SHP77 (cell line): ENCODE measurements at places on chromosomes 2 and 18.

GRCh38 chr2:183060571-183061231, 17.8 kb upstream of the DUSP19 start:
- no peak for DNase-seq

DNA sequence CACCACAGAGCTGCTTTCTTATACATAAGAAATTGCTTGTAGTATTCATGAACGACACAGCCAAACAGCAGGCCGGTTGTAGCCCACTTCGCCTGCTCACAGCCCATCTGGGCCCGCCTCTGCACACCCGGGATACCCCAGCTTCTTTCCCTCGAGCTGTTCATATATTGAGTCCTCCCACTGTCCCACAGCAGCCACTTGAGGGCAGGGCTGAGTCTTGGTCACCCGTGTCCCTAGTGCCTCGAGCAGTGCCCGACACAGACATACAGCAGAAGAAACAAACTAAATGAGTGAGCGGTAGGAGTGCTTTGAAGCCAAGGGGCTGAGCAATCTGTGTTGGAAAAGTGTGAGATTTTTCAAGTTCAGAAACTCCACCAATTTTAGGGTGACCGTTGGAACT, 251.4 kb downstream of the KLHL29 start:
- no peak for DNase-seq

GRCh38 chr2:7745369-7745768, 828.2 kb downstream of the RNF144A start:
- DNase-seq: no peak

GRCh38 chr2:56175779-56176178, 8.0 kb upstream of the CCDC85A start:
- no peak for DNase-seq

- no peak for DNase-seq
Observed at GRCh38 chr2:106537791-106538191, 50.6 kb downstream of the CD8B2 start.

- no peak for DNase-seq
Observed at GRCh38 chr2:54941248-54941984, 108.8 kb downstream of the RTN4 start.

DNA sequence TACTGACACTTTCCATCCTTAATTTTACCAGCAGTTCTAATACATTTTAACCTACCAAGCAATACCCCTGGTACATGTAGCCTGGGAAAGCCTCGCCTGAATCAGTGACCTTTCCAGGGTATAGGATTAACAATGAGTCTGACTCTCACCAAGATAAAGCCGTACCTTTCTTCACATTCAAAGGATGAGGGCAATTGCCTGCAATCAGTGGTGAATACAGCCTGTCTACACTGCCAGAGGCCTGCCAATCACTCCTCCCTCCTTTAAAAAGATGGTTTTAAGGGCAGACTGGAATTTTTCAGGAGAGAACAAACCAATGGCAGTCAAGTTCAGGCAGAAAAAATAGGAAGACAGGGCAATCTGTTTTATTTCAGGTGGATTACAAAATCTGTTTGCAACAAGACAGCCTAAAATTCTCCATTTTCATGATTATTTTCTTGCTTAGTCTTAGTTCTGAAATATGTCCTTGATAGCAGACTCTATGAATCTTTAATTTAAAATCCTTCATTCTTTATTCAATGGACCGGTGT, 4.8 kb downstream of the EPHA4 start:
- no peak for DNase-seq

DNA sequence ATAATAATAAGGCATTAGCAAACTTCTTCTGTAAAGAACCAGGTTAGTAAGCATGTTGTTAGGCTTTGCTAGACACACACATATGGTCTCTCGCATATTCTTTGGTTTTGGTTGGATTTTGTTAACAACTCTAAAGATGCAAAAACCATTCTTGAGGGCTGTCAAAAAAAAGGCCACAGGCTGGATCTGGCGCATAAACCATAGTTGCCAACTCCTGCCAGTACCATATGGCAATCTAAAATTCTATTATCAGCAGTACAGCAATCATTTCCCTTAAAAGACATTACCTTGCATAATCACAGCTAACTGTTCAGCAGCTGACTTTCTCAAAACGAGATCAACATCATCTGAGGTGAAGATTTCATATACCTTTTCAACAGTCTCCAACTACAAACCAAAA, 63.5 kb downstream of the RTTN start:
- no peak for DNase-seq

GRCh38 chr18:55997151-55997561, 409.2 kb upstream of the TCF4 start:
- DNase-seq: no peak

DNA sequence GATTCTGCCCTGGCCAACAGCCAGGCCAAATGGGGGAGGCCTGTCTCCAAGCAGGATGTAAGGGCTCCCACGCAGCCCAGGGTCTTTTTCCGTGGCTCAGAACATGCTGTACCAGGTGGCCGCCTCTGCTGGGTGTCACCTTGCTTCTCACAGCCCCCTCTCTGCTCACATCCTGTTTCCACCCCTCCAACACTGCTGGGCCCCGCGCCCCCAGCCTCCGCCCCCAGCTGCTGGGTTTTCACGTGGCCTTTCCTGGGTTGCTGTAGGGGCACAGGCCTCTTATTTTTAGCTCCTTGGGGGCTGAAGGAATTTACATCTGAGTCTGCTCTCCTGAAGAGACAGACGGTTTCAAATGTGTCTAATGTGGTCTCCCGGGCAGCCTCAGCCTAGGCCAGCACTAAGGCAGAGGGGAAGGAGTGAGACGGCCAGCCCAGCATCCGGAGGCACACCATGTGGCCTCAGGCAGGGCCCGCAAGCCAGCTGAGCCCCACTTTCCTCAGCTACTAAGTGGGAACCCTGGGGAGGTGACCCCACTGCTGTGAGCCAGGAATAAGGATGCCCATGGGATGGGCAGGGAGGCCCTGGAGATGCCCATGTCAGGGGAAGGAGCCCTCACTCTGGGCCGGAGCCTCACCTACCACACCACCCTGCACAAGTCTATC, 18.7 kb upstream of the DUSP2 start:
- no peak for DNase-seq

- no peak for DNase-seq
Observed at GRCh38 chr2:149781263-149781808, 193.8 kb upstream of the MMADHC start.

DNA sequence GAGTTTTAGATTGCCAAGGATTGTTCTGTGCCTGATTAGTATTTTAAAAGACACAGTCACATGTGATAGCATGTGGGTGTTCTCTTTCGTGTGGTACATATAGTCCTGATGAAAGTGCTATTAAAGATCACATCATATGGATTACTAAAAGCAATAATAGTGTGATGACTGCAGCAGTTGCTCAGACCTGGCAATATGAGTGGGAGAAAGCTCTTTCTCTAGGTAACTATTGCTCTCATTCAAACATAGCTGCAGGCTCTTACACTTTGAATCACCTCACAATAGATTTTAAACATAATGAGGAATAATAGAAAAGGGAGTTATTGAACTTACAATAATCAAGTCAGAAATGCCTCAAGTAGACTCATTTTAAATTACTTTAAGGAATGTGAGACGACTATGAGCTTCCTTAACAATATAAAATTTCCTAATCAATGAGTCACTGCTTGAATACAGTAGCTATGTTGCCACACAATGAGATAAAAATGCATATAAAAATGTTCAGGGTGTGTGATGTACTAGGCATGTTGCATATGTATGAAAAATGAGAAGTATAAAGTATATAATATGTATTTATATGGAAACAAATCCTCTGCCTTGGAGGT, 452.1 kb downstream of the TMX3 start:
- DNase-seq: no peak

DNA sequence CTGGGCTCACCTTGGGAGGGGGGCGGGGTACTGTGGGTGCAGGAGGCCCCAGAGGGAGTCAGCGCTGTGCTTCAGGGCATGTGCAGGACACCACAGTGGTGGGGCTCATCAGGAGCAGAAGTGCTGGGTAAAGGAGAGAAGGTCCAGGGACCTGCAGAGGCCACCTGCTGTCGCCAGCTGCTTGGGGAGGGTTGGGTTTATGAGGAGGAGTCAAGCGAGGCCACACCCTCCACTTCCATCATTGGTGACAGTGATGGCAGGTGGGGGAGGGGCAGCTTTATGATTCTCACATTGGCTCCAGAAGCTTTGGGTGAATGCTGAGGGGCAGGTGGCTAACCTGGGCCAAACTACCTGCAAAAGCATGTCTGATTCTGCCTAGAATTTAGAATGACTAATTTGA, 392.6 kb downstream of the HRH4 start:
- DNase-seq: no peak

GRCh38 chr2:45330637-45331409, 280.2 kb downstream of the SRBD1 start:
- peak; percentile 52 for DNase-seq

GRCh38 chr2:167135706-167136105, 247.4 kb downstream of the XIRP2 start:
- DNase-seq: no peak

- DNase-seq: no peak
Observed at GRCh38 chr2:75162259-75162658, 37.1 kb downstream of the TACR1 start.

DNA sequence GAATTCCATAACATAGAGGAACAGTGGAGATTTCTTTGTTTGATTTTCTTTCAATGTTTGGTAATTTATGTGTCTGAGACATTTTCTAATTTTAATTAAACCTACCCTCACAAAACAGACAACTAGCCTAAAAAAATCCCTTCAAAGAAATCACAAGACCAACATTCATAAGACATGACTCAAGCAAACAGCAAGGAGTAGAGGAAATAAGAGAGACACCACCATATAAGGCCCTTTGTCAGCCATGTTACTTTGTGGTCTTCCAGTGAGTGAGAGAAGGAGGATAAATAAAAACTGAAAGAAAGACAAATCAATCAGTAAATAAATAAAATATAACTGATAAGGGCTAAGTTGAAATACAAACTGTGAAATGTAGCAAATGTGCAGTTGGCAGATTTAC, 830.8 kb upstream of the SLC39A10 start:
- no peak for DNase-seq

DNA sequence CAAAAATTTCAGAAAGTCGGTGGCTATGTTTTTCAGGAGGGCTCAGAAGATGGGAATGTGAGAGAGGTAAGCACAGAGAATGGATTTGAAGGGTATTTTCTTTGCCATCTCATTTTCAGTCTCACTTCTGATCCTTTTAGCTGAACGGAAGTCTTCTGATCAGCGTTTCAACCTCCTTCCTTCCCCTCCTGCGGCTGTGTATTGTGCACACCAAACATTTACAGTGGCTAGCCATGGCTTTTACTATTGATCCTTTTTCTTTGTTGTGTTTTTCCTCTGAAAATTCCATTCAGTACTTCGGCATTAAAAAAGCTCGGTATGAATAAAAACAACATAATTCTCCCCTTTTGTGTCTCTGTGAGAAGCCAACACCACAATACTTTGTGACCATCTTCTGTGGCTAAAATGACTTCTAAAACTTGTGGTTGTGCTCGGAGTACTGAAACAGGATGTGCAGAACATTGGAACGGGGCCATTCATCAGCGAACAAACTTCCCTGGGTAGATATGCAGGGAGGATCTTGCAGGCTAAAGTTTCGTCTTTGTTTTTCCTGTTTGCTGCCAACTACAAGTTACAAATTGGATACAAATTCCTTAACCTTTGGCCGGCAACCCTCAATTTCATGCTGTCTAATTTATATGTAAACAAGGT, 260.8 kb upstream of the FAM98A start:
- no peak for DNase-seq

DNA sequence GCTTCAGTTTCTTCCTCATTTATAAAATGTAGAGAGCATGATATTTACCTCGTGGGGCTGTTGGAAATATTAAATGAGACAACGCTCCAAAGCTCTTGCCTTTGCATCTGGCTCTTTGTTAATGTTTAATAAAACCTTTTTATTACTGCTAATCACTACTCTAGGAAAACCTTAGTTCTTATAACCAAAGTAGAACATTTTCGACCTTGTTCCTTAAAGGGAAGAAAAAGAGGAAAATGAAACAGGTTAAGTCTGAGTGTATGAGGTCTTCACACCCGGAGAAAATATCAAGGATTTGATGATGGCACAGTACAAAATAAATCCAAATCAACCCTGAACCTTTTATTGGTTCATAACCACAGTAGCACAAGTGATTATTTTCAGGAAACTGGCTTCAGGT, 86.6 kb upstream of the BCL2L11 start:
- no peak for DNase-seq
